Heart right ventricle (tissue), 16 donors: ENCODE measurements at places on chromosomes 2 and 18. TPM values are rescaled to one million over a fixed set of nuclear protein-coding genes. Genes with fewer than 3 reads are reported as not detected.

DNA sequence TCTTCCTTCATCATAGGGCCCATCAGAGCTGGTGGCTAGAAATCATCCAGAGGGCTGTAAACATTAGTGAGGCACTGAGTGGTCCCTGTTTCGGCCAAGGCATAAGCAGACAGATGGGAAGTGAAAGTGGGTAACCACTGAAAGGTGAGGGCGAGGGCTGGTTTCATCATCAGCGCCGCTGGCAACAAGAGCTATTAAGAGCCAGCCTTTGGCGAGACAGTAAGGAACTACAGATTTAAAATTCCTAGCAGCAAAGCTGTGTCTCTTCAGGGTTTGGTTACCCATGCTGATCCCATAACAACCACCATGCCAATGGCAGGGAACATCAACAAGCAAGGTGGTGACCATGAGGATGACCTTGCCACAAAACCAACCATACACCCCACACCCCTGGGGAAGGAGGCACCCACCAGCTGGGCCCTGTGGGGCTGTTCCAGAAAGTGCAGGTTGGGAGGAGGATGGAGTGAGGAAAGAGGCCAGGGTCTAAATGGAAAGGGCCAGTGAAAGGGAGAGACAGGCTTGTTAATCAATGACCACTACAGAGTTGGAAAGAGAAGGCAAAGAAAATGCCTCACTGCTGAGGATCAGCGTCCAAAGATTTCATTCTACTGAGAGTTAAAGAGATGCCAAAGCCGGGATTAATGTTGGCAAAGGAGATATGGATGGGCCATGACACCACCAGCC is 9.0 kb upstream of the SLC20A1 start:
- no peaks in the 10 kb centered on the region for H3K27me3 ChIP-seq
- no peaks in the 10 kb centered on the region for H3K36me3 ChIP-seq
- H3K4me3 ChIP-seq = no peak overlapping the region
- no peak overlapping the region for H3K27ac ChIP-seq

The FEV gene
- not detected for total RNA-seq

GRCh38 chr2:109402180-109402579 is 211.6 kb downstream of the SEPTIN10 start:
- H3K4me3 ChIP-seq = no peak overlapping the region
- H3K27me3 ChIP-seq = no peaks in the 10 kb centered on the region
- no peak overlapping the region for H3K27ac ChIP-seq
- DNase-seq = no peak
- H3K4me1 ChIP-seq = no peaks in the 10 kb centered on the region
- peaks cover 10% of the 10 kb centered on the region for H3K36me3 ChIP-seq

The DIS3L2 gene
- total RNA-seq = 18.2 TPM

- no peaks in the 10 kb centered on the region for H3K27me3 ChIP-seq
- no peak overlapping the region for H3K27ac ChIP-seq
- H3K36me3 ChIP-seq = peaks cover 16% of the 10 kb centered on the region
- H3K4me3 ChIP-seq = no peak overlapping the region
- no peak for DNase-seq
Observed at GRCh38 chr2:233563663-233564430, 2.7 kb downstream of the USP40 start.

DNA sequence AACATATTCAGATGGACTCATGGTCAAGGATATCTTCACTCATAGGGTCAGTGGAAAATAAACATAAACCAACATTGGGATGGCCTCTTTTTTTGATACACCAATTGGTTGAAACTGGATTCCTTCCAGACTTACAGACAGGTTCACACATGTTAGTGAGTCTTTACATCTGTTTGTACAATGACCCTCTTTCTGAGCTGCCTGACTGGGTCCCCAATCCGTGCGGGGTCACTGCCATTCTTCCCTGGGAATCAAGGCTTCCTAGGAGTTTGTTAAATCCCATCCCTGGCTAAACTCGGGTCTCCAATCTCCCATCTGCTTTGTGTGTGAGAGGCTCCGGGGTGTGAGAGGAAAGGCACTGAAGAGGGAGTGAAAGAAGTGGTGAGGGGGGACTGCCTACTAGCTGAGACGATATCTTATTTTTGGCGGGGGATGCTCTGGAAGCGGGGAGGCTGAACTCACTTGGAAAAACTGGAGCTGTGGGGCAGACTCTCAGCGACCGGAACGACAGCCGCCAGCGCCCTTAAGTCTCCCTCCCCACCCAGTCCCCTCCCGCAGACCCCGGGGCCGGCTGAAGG is 487 bp downstream of the STARD6 start:
- H3K36me3 ChIP-seq = no peaks in the 10 kb centered on the region
- peak overlapping the region; percentile 74 for H3K4me3 ChIP-seq
- no peaks in the 10 kb centered on the region for H3K27me3 ChIP-seq
- H3K27ac ChIP-seq = peak overlapping the region; percentile 65
- no peak for DNase-seq

DNA sequence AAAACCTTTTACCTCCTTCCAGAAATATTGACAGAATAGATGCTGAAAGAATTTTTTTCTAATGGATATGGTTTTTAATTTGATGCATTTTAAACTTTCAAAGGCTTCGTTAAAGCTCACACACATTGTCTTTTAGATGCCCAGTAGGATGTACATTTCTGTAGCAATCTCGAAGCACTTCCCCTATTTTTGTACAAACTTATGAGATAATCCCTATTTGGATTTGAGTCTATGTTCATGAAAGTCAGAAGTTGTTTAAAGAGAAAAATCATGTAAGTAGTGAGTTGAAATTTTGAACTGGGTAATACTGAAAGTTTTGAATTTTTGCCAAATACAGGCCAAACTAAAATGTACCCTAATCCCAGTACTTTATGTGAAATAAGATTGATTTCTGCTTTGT is 38.1 kb upstream of the MMADHC start:
- no peak overlapping the region for H3K4me3 ChIP-seq
- H3K36me3 ChIP-seq = no peaks in the 10 kb centered on the region
- no peaks in the 10 kb centered on the region for H3K4me1 ChIP-seq
- no peak for DNase-seq
- no peaks in the 10 kb centered on the region for H3K27me3 ChIP-seq

GRCh38 chr2:182252534-182252933 is 174.3 kb downstream of the PDE1A start:
- H3K36me3 ChIP-seq = no peaks in the 10 kb centered on the region
- no peak for DNase-seq
- H3K27me3 ChIP-seq = no peaks in the 10 kb centered on the region
- H3K27ac ChIP-seq = no peak overlapping the region
- no peak overlapping the region for H3K4me3 ChIP-seq

DNA sequence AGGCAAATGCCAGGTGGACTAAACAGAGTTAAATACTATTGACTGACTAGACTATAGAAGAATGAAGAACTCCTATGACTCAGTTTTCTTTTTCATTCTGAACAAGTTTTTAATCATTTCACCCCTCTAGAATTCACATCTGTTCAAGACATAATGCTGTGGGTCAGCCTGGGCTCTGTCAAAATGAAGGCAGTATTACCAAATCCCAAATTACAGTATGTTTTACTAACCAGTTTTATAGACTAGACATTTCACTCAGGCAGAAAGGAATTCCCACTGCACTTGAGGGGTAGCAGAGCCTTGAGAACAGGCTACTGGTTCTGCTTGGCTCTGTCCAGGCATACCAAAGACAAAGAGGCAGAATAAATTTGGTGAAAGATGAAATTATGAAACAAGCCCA is 511.7 kb downstream of the EPHA4 start:
- no peak for DNase-seq
- no peaks in the 10 kb centered on the region for H3K36me3 ChIP-seq
- H3K4me1 ChIP-seq = no peaks in the 10 kb centered on the region
- no peak overlapping the region for H3K27ac ChIP-seq
- H3K4me3 ChIP-seq = no peak overlapping the region

DNA sequence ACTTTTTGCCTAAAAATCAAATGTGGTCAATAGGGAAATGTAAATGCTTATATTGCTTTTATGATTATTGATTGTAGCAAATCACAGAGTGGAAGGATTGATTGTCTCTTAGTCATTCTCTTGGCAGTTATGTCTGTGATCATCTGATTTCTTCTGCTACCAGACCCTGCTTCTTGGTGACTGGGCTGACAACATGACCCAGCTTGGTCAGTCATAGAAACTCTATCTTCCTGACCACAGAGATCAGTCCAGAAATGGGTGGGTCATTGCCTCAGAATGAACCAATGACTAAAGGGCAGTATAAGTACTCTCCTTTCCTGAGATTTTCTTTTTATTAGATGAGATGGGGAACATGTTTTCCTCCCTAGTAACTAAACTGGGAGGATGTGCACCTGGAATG is 87.6 kb downstream of the MAIP1 start:
- no peaks in the 10 kb centered on the region for H3K27me3 ChIP-seq
- no peak overlapping the region for H3K27ac ChIP-seq
- no peaks in the 10 kb centered on the region for H3K36me3 ChIP-seq
- H3K4me1 ChIP-seq = no peaks in the 10 kb centered on the region
- H3K4me3 ChIP-seq = no peak overlapping the region

The ALLC gene
- not detected for total RNA-seq

DNA sequence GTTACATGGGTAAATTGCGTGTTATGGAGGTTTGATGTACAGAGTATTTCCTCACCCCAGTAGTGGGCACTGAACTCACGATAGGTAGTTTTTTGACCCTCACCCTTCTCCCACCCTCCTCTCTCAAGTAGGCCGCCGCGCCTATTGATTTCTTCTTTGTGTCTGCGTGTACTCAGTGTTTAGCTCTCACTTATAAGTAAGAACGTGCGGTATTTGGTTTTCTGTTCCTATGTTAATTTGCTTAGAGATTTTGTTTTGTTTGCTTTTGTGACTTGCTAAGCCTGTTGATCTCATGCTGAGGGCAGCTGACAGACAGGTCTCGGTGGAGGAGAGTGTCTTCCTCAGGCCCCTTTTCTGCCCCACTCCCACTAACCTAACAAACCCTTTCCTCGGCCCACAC is 36.2 kb downstream of the ACOXL start:
- no peak overlapping the region for H3K27ac ChIP-seq
- DNase-seq = no peak
- no peaks in the 10 kb centered on the region for H3K27me3 ChIP-seq
- H3K36me3 ChIP-seq = no peaks in the 10 kb centered on the region
- H3K4me3 ChIP-seq = no peak overlapping the region

The BCL11A gene
- total RNA-seq = 19.5 TPM

The IL1R2 gene
- total RNA-seq = 3.0 TPM

GRCh38 chr2:202154613-202155012 is 81.6 kb downstream of the KIAA2012 start:
- no peak for DNase-seq
- no peaks in the 10 kb centered on the region for H3K36me3 ChIP-seq
- H3K27ac ChIP-seq = no peak overlapping the region
- H3K4me1 ChIP-seq = no peaks in the 10 kb centered on the region

- no peaks in the 10 kb centered on the region for H3K27me3 ChIP-seq
- peak; percentile 27 for DNase-seq
- H3K27ac ChIP-seq = peak overlapping the region; percentile 14
Observed at GRCh38 chr2:148926291-148926961, 51.4 kb downstream of the KIF5C start.

The ABCG5 gene
- total RNA-seq = not detected

The NYAP2 gene
- total RNA-seq = not detected

DNA sequence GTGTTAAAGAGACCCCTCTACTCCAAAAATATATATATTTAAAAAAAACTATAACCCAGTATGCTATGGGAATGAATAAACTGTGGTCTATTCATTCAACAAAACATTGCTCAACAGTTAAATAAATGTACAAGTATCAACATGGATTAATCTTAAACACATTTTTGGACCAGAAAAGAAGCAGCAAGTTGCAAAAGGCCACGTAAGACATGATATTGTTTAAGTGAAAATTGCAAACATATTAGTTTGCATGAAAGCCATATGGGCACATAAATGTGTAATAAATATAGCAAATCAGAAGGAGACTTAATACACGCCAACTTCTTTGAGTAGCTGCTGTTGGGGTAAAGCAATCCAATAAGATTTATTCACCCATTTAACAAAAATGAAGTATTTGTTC is 321.5 kb downstream of the FBXO15 start:
- H3K27ac ChIP-seq = no peak overlapping the region
- no peak overlapping the region for H3K4me3 ChIP-seq
- H3K36me3 ChIP-seq = no peaks in the 10 kb centered on the region
- no peak for DNase-seq
- H3K27me3 ChIP-seq = no peaks in the 10 kb centered on the region
- no peaks in the 10 kb centered on the region for H3K4me1 ChIP-seq

The TMEM198 gene
- total RNA-seq = 1.5 TPM

- no peaks in the 10 kb centered on the region for H3K4me1 ChIP-seq
- H3K36me3 ChIP-seq = no peaks in the 10 kb centered on the region
- peaks cover 5% of the 10 kb centered on the region for H3K27me3 ChIP-seq
- no peak overlapping the region for H3K4me3 ChIP-seq
- no peak overlapping the region for H3K27ac ChIP-seq
- no peak for DNase-seq
Observed at GRCh38 chr2:102460467-102460866, 12.6 kb upstream of the SLC9A4 start.

DNA sequence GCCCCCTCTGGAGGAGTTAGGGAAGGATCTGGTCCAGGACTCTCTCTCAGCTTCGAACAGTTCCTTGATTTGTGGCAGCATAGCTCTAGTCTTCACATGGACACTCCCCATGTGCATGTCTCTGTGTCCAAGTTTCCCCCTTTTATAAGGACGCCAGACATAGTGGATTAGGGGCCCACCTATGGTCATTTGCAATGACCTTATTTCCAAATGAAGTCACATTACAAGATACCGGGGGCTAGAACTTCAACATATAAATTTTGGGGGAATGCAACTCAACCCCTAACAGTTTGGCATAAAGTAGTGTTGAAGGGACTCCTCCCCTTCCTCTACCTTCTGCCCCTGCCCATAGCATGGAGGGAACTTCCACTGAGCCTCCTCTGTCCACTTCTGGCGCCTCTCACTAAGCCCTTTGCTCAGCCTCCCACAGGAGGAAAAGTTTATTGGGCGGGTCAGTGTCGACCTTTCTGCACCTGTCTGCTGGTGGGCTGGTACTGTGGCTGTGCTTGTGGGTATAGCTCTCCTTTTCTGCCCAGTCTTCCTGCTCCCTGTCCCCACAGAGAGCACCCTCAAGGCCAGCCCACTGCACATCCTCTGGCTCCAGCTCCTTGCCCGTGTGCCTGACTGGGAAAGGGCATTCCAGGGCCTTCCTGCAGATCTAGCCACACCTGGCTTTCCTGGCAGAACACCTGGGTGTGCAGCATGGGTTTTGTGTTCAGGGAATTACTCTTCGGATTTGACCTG is 5.5 kb downstream of the FABP1 start:
- H3K4me1 ChIP-seq = no peaks in the 10 kb centered on the region
- no peak for DNase-seq
- no peak overlapping the region for H3K27ac ChIP-seq
- H3K27me3 ChIP-seq = no peaks in the 10 kb centered on the region

The MDH1B gene
- 1.1 TPM for total RNA-seq

DNA sequence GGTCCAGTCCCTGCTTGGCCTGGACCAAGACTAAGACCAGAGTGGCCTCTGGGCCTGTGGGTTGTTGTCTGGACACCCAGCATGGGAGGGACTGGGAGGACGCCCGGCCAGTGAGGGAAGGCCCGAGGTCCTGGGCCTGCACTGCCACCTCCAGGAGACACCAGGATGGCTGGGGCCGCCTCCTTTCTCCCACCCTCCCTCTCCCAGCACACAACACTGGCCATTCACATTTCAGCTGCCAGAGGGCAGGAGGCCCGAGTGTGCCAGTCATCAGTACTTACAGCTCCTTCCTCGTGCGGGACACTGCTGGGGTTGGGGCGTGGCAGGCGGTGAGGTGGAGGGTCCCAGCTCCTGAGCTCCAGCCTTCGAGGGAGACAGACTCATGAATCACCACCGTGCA is 133.5 kb downstream of the ASB1 start:
- no peaks in the 10 kb centered on the region for H3K4me1 ChIP-seq
- no peak overlapping the region for H3K4me3 ChIP-seq
- DNase-seq = no peak
- H3K36me3 ChIP-seq = no peaks in the 10 kb centered on the region

GRCh38 chr18:75344161-75344560 is 83.3 kb downstream of the SMIM21 start:
- no peak overlapping the region for H3K4me3 ChIP-seq
- H3K36me3 ChIP-seq = no peaks in the 10 kb centered on the region
- no peaks in the 10 kb centered on the region for H3K4me1 ChIP-seq
- DNase-seq = no peak
